ENCODE measurements at places on chromosomes 3 and 15.

DNA sequence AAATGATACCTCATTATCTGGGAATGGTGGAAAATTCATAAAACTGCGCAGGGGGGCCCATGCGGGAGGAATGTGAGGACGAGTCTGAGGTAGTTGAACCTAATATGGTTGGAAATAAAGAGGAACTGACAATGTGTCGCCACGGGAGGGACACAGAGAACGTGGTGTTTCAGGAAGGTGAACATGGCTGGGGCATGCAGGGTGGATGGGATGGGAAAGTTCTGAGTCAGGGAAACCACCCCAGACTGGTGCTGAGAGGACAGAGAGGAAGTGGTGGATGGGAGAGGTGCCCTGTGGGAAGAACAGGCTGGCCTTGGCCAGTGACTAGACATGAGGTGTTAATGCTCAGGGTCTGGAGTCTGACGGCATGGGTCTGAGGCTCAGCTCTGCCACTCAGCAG lies 137.1 kb upstream of the WNT5A start:
- DNase-seq = no peak

GRCh38 chr3:29597376-29598008 lies 316.6 kb downstream of the RBMS3 start:
- DNase-seq = no peak

- DNase-seq = no peak
These were observed 2.9 kb upstream of the HGD start for GRCh38 chr3:120684896-120685295.

DNA sequence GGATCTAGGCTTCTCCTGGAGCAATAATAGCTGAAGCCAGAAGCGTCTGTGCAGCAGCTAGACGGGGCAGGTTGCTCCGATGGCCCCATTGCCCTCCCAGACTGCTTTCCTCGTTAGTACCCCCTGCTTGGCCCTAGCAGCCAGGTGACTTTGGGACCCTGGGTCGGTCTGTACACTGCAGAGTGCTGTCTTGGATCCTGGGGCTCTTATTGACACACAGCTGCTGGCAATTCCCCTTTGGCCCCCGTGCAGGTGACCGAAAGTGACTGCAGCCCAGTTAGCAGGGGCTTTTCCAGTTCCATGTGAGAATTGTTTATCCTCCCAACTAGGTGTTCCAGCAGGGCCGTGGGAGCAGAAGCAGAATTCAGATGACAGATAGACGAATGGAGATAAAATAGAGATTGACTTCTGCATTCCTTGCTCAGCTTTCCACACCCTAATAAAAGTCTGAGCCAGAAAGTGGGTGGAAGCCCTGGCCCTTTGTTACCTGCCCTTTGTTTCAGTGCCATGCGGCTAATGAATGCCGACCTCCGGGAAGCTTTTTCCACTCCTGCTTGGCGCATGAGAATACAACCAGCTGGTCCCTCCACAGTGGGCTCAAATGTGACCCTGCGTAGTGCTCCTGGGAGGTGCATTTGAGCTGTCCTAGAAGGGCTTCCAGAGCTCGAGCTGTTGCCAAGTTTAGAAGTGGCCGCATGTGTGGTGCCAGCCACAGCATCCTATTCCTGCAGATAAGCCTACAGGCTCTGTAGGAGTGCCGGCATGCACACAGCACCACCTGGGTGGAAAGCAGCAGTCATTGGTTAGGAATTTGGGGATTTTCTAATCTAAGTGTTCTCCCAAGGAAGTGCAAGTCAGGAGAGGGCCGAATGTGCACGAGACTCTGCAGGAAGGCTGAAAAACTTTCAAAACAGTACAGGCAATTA lies 94.4 kb downstream of the SLCO3A1 start:
- DNase-seq = no peak

GRCh38 chr3:71709908-71710511 lies 15.2 kb downstream of the EIF4E3 start:
- DNase-seq = no peak

DNA sequence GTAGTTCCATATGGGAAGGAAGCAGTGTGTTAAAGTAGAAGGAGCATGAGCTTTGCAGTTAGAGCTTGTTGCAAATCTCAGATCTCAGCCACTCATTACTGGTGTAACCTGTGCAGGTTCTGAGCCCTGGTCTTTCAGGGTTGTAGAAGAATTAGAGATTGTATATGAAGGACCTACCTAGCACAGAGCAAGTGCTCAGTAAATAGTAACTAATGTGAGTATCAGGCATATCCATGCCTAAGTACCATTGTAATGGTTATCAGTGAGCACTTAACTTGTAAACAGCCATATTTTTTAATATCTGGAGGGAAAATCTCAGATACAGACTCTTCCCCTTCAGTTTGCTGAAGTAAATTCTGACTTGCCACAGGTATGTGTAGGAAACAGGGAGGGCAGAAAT lies 59.3 kb downstream of the MAP6D1 start:
- DNase-seq = no peak

DNA sequence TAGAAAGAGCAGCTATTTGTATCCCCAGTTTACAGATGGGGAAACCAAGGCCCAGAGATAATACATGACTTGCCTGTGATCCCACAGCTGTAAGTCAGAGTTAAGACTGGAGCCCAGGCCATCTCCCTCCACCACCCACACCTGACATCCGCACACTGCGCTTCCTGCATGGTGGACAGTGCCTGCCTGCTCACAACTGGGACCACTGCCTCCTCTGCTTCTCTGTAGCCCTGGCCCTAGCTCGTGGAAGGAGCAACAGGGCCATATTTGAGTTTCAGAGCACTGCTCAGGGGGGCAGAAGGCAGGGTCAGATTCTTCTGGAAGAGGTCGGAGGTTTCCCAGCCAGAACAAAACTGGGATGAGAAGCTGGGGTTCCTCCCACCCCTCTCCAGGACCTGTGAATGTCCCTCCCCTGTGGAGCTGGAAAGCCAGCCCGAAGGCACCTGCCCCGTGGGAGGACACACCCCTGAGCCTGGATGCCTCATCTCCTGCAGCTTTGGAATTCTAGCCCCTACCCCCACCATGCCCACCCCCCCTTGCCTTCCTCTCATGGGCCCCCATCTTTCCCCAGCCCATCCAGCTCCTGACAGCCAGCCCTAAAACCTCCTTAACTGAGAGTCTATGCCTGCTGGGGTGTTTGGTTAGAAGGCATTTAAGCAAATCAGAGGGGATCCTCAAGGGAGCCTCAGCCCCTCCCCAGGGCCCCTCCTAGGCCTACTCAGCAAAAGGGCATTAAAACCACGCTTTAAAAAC lies 100.1 kb downstream of the TPRA1 start:
- DNase-seq = no peak

DNA sequence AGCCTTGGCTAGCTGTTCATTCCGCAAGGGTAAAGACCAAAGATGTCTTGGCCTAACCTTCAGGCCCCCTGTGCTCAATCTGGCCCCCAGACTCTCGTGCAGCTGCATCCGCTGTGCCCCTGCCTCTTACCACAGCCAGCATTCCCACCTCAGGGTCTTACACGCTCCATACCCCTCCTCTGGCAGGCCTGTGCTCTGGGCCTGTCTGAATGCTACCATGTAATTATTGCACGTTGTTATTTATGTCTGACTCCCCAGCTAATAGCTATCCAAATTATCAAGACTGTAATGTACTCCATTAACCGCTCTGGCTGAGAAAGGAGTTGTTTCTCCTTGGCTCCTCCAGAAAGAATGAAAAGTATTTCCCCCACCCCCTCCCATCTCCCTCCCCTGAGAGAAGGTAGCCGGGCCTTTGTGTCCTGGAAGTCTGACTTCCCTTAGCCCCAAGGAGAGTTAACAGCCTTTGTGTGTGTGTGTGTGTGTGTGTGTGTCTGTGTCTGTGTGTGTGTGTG lies 54.5 kb upstream of the UBE2E1 start:
- no peak for DNase-seq

DNA sequence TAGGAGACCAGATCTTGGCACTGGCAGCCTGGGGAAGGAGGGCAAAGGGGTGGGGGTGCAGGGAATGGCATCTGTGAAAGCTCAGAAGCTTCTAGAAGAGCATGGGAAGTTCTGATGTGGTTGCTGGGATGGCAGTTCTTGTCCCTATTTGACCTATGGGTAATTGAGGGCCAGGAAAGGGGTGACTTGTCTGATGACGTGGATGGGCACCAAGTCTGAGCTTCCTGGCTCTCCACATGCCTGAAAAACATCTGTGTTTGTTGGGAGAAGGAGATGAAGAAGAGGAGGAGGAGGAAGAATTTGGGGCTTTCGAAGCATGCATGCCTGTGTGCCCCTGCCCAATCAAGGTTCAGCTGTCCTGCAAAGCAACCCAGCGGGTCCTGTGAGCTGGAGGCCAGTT lies 158.8 kb downstream of the SMAD6 start:
- no peak for DNase-seq

GRCh38 chr3:18868911-18869689 lies 279.2 kb upstream of the KCNH8 start:
- peak; percentile 52 for DNase-seq

DNA sequence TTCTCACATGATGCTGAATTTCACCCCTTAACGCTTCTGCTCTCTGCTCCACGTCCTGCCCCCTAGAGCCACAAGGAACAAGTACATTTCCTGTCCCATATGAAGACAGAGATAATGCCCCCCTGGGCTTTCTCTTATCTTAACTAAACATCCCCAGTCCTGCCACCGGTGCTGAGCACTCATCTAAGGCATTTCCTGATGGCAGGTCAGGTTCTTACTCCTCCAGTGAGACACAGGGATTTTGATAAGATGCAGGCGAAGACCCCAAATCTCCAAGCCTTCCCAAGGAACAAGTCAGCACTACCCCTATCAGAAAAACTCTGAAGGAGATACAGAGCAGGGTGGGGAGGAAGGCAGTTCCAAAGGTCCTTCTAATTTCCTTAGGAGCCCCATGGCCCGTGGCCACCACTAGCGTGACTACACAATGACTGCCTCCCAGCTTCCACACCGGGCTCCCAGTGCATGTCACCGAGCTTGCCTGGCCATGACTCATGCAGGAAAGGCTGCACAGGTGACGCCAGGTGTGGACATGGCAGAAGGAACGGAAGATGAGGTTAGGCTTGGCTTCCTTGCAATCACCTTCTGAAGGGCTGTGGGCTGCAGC lies 152.9 kb downstream of the XXYLT1 start:
- no peak for DNase-seq

Measured in activated CD4-positive, alpha-beta memory T cell treated with anti-CD3 and anti-CD28 coated beads for 36 hours (primary cell).